ENCODE measurements at places on chromosomes 2 and 18.

GRCh38 chr18:49400398-49401072 lies 59.9 kb downstream of the DYM start:
- no peak for DNase-seq

DNA sequence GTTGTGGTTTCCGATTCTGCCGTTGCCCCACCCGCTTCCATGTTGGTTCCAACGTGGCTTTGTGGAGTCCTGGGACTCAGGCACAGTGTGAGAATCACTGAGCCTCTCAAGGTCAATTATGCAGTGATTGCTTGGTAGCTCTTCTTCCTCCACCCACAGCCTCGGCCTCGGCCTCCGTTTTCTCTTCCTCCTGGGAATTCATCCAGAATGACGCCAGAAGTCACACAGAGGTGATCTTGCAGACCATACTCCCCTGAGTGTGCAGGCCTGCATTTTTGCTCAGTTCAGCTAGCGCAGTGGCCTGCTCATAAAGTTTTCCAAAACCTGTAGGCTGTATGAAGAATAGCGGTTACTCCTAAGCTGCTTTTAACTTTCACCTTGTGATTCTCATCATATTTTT lies 273.3 kb downstream of the GBX2 start:
- DNase-seq = no peak

DNA sequence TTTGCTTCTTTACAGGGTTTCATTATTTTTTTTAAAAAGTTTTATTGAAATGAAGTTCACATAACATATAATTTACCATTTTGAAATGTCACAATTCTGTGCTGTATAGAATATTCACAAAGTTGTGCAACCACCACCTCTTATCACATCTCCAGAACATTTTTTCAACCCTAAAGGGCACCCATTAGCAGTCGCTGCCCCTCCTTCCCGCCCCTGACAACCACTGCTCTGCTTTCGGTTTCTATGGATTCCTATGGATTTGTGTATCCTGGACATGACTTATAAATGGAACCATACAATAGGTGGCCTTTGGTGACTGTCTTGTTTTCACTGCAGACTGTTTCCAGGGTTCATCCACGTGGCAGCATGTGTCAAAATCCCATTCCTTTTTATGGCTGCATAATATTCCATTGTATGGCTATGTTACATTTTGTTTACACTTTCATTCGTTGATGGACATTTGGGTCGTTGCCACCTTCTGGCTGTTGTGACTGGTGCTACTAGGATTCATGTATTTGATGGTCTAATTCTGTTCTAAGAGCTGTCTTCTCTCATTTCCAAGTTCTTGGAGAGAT lies 52.6 kb downstream of the SH3BP4 start:
- no peak for DNase-seq

DNA sequence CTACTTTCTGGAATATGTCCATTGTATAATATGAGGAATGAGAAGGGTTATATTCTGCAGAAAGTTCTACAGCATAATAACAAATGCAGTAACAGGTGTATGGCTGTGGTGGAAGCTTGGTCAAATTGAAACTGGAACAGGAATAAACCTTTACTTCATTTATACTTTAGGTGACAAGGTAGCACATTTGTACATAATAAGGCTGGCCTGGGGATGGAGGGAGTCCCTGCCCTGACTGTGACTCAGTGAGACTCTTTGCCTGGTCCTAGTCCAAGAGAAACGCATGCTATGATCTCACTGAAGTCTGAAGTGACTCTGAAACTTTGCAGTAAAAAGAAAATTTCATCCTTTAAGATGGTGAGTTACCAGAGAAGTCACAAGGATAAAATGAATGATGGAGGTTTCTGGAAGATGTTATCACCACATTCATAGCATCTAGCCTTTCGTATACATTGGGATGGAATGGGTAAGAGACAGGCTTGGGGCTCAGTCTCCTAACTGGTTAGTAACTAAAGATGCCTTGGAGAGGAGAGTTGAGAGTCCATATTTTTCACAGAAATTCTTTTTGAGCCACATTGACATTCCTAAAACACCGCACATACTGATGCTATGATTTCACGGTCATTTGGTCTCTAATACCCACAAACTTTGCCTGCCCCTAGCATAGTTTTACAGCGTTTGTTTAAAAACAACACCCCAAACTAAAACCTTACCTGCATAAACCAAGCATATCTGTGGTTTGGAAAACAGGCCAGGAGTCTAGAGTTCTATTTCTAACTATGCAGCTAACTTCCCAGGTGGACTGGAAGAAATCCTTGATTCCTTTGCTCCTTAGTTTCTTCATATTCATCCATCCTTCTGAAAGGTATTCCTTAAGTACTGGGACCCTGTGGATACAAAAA lies 42.4 kb upstream of the NABP1 start:
- no peak for DNase-seq

All from stimulated activated naive CD8-positive, alpha-beta T cell treated with anti-CD3 and anti-CD28 coated beads, Interleukin-15, Interleukin-2, amounts not matched to agents 100 U/mL and 50 U/mL, for 24 hours (primary cell).